ENCODE measurements at places on chromosomes 3 and 15.

DNA sequence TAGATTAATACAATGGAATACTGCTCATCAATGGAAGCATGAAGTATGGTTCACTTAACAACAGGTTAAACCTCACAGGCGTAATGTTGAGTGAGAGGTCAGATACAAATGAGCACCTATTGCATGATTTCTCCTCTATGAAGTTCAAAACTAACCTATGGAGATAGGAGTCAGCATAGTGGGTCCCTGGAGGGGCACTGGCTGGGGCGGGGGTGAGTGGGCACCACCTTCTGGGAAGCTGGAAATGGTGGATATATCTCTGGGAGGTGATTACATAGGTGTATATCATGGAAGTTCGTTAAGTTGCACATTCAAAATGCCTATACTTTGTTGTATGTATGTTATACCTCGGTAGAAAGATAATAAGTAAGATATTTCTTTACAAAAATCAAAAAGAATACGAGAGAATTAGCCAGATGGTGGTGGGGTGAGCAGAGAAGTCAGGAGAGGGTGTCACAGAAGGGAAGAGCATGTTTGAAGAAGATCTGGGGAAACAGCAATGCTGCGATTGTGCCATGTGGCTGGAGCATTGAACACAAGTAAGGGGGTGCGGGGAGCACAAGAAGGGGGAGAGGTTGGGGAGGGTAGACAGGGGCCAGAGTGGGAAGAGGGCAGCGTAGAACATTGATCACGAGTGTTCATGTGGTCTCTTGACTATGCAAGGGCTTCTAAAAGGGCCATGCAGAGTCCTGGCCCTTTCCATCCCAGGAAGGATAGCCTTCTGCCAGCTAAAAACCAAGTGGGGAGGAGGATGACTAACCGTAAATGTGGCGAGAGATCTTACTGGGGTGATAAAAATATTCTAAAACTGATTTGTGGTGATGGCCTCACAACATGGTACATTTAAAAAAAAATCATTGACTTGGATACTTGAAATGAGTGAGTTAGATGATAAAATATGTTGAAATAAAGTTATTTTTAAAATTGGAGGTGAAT is 30.2 kb downstream of the ITGA11 start:
- peak; percentile 12 for DNase-seq

DNA sequence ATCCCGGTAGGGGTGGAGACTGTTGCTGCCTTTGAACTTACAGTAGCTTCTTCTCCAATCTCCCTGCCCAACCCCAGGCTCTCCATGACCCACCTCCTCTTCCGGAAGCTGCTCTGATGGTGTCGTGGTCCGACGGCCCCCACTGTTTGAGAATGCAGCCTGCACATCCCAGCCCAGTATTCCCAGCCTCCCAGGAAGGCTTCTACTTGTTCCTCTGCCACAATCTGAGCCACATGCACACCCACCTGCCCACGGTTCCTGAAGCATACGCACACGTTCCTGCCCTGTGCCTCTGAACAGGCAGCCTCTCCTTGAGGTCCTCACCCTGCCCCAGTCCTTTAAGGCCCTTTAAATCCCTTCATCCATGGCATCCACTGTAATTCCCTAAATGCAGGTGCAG is 57.4 kb downstream of the ABTB1 start:
- no peak for DNase-seq

DNA sequence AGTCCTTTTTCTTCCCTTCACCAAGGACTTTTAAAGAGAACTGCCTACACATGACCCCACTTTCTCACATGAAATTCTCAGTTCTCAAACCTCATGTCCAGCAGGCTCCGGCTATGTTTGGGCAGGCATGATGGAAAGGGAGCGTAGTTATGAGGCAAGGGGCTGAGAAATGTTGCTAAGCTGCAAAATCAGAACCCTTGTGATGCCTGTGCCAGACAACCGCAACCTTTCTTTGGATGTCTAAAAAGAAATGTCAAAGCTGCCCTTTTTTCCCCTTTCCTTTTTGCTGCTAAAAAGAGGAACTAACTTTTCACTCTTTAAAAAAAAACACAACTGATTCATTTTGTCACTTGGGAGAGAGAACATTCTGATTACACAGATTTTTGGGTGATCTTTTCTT is 19.2 kb downstream of the GNB4 start:
- DNase-seq, result no peak

DNA sequence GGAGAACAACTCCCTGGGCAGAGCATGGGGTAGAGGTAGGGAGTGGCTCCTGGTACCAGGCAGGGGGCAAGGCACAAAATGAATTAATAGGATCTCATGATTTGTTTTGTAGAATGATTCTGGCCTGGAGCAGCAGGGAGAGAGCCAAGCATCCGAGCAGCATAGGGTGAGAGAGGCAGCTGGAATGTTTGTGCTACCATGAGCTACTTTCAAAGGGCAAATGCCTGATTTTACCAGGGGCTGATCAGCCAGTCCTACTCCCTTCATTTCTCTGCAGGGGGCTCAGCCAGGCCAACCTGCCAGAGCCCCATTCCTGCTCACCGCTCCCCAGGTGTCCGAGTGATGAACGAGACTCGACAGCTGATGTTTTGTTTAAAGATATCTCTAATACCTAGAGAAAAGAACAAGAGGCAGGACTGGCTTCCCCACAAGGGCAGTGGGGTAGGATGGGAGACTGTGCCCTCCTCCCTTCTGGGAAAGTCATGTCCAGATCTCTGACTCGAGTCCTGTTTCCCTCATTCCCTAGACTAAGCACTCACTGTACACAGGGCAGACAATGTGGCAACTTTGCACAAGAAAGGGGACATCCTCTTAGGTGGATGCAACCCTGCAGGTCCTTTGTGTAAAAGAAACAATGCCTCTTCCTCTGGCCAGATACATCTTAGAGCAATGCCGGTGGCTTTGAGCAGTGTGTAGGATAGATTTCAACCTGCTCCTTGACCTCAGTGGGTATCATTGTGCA is 12.9 kb downstream of the DUOX2 start:
- DNase-seq, result no peak

GRCh38 chr3:71393093-71393492 is 190.4 kb downstream of the FOXP1 start:
- no peak for DNase-seq

DNA sequence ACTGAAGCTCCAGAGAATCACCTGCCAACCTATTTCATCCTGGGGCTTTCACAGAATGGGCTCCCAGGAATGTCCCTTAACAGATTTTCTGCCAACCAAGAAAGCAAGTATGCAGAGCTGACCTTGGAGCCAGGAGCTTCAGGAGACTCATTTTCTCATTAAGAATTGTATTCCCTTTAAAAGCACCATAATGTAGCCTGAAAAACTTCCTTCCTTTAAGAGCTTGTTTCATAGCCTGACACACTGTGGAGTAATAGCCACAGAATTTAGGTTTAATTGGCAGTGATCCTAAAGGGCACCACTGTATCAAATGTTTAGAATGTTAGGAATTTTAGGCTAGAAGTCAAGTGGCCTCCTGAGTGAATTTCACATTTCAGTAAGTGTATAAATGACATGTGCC is 309.8 kb downstream of the GBE1 start:
- no peak for DNase-seq

GRCh38 chr3:55285156-55285555 is 201.9 kb downstream of the WNT5A start:
- DNase-seq, result no peak

GRCh38 chr3:143084856-143085731 is 34.5 kb upstream of the CHST2 start:
- no peak for DNase-seq

- no peak for DNase-seq
Observed at GRCh38 chr3:127858521-127858920, 36.2 kb upstream of the MGLL start.

DNA sequence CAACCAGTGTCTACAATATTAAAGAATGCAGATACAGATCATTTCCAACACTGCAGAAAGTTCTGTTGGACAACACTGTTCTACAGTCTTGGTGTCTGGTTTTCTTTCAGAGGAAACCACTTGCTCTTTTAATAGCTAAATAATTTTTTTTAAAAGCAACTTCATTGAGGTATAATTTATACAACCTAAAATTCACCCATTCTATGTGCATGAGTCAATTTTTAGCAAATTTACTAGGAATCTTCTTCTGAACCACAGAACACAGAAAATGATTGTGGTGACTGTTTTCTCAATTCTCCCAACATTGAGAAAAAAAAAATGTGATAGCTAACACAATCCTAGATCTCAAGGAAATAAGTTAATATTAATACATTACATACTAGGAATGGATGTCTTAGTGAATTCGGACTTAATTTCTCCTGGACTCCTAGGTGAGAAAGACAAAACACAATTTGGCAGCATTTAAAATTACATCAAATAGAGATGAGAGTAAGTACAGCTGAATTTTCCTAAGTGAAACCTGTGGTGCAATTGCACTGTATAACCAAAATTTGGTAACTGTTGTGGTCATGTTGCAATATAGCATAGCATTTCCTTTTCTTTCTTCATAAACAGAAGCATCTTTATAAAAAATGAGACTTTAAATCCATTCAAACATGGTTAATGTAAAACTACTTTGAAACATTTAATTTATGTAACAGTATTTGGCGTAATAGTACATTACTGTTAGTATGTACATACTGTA is 15.3 kb upstream of the PLCL2 start:
- DNase-seq, result no peak

DNA sequence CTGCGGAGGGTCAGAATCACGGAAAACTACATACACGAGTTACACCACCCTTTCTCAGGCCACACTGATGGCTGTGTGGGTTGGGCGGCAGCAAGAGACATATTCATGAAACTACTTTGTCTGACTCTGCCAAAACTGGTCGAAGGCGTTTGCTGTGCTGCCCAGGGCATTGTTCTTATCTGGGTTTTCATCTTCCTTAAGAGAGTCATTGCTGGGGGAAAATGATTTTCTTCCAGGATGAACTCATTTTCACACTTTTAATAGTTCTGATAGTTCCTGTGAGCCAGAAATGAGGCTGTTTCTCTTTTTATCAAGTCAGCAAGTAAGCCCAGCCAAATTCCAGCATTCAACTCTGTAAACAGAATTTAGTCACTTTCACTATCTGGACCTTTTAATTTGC is 47.6 kb downstream of the TRIM71 start:
- no peak for DNase-seq

DNA sequence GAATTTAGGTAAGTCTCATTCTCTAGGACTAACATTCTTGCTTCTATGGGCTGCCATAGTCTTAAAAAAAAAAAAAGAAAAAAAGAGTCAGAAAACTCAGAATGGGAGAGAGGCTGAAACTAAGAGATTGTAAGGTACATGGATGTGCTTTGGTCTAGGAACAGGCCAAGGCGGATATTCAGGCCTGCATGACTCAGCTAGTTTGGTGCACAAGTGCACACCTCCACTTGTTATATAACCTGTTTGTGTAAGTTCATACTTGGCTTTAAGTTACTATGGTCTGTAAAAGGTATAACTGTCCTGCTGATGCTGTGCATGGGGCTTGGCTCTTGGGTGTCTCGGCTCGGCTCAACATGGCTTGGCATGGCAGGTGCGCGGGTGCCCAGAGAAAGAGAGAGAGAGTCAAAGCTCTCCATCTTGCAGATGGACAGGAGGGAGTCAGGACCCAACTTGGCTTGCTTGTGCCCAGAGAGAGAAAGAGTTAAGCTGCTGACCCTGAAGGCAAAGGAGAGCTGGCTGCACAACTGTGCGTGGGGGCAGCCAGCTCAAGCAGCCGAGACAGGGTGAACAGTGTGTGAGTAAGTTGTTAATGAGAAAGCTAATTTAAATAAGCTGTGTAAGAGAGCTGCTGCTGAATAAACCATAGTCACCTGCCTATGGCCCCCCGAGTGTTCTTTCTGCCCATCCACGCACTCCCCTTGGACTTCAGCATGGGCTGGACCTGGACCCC is 31.4 kb upstream of the CHRNB4 start:
- DNase-seq, result no peak

GRCh38 chr15:52567871-52568600 is 794 bp downstream of the ARPP19 start:
- DNase-seq, result no peak

DNA sequence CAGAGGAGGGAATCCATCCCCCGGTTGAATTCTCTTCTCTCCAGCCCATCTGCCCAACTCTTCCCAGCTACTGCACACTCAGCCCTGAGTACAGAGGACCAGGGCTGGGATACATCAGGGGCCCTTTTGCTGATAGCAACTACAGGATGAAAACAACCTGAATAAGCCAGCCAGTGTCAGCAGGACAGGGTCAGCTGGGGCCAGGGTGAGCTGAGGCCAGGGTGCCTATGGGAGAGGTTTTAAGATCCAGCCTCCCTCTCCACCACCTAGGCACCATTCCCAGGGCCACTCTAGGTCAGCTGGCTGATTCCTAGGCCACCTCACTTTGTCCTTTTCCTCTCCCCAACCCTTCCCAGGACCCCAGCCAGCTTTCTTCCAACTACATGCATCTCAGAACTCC is 83.8 kb downstream of the MRPL46 start:
- no peak for DNase-seq

- DNase-seq, result no peak
Observed at GRCh38 chr3:181344331-181344730, 354.8 kb upstream of the DNAJC19 start.

DNA sequence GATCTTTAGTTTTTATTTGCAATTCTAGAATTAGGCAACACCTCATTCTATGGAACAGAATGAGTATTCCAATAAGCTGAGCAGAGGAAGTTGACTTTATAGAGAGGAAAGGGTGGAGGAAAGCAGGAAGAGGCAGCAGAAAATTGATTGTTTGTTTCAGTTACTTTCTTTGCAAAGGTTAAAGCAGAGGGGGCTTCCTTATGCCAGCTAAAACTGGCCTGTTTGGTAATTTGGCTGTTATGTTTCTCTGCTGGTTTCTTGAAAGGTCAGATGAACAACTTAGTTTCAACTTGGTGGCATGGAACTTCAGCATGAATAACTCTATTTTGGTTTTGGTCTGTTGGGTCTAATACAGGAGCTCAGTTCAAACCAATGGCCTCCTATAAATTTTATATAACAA is 190.9 kb upstream of the IL12A start:
- no peak for DNase-seq

GRCh38 chr15:100516643-100517512 is 11.9 kb downstream of the CERS3 start:
- no peak for DNase-seq

DNA sequence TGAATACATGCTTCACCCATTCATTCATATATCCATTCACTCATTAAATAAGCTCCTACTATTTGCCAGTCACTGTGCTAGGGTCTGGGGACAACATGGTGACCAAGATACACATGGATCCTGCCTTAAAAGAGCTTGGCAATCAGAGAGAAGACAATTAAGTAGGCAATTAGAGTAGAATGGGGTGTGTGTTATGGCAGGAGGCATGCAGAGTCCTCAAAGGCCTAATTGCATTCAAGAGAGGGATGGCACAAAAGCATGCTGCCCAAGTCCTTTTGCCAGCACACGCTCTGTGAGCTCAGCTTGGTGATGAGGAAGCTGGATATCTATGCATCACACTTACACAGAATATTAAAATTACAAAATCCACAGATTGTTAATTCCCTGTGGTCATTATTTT is 2.8 kb upstream of the PRICKLE2 start:
- DNase-seq, result no peak

Data from right forelimb (tissue), 1 donor.